ENCODE measurements at places on chromosomes 5 and 9.

DNA sequence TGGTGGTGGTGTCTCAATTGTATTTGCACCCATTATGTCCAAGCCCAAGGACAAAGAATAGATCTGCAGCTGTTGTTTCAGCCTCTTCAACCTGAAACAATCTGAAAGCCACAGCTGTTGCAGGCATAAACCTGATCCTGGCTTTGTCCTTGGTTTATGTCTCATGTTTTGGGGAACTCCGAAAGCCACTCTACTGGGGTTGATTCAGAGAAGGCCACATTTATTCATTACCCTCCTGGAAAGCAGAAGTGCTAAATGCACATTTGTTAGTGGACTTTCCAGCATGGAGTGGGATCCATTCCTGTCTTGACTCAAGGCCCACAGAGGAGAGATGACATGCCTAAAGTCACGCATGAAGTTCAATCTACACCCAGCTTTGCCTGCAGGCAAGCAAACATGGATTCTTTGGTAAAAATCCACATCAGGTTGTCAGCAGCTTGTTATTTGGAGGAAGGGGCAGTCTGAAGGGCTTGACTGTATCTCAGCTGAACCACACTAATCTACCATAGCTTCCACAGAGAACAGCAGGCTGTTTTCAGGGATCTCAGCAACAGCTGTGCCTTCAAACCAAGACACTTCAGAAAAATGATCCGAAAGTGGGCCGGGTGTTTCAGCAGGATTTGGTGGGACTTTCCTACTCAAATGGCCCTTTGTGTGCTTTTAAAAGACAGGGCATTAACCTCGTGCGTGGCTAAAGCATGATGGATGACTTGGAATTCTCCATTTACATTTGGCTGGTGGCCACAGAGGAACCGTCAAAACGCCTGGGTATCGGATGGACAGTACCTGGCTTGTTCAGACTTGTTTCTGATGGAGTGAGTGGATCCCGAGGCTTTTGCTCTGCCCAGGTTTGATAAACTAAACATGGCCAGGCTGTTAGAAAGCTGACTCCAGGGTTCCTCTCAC, 36.2 kb upstream of the ADAM19 start:
- DNase-seq, result no peak

- no peak for DNase-seq
Measured at GRCh38 chr5:177338251-177339106, 13.0 kb downstream of the LMAN2 start.

DNA sequence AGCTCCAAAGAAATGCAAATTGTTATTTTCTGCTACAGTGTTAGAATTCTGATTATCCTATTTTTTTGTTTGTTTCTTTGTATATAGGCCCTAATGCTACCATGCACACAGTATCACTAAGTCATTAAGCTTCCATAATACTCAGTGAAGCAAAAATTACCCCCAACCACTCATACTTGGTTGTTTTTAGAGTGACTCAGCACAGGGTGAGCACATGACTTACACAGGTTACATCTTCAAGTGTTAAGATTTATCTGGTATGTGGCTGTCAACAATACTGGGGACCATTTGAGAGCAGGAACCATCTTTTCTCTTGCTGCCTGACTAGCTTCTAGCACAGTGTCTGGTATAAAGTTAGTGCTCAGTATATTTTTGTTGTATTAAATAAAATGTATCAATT, 255.8 kb upstream of the SLC24A2 start:
- DNase-seq, result no peak

- DNase-seq, result no peak
Measured at GRCh38 chr5:179242676-179243075, 102.6 kb downstream of the ADAMTS2 start.

- DNase-seq, result no peak
Measured at GRCh38 chr5:101009758-101010519, 106.9 kb upstream of the ST8SIA4 start.

DNA sequence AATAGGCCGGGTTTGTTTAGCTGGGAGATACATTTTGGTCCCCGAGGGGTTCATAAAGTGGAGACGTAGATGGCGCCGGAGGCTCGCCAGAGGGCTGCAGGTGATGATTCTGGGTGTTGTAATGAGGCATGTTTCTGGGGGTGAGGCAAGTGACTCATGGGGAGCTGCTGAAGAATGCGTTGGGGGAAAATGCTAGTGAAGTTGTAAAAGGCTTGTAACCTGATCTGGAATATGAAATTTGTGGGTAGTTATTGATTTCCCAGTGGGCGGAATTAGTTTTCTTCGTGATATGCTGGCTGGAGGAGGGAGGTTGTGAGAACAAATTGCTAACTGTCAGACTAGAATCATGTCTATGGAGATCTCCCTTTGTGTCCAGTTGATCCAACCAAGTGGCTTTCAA, 158.3 kb downstream of the DOCK2 start:
- DNase-seq, result no peak

DNA sequence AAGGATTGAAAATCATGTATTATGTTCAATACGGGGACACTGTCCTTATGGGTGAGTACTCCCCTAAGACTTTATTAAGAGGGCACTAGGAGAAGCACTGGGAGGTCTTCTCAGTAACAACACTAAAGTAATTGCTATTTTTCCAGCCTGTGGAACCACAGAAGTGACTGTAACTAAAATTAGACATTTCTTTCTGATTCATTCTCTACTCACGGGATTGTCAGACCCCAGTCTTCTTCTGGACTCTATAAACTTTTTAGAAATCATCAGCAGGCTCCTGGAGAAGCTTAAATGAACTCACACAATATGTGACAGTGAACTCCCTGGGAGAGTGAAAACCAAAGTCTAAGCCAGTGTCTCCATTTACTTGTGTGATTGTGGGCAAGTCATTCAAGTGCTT, 14.5 kb downstream of the TLR4 start:
- no peak for DNase-seq

DNA sequence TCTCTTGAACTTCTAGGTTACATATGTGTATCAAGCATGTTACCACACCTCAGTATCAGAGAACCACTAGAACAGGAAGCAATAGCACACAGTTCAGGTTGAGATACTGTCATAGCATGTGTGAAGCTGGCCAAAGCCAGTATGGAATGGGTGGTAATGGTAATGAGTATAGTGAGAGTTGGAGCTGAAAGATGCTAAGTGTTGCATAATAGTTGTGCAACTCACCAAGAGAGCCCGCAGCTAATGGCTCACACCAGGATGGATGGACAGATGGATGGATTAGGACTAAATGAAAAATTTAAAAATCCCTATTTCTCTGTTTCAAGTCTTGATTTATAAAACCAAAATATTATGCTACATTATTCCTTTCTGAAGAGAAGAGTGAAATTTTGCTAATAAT, 53.4 kb upstream of the KCNN2 start:
- no peak for DNase-seq

GRCh38 chr9:133135146-133135745, 14.2 kb upstream of the RALGDS start:
- no peak for DNase-seq

GRCh38 chr5:170287532-170287931, 10.0 kb downstream of the LCP2 start:
- no peak for DNase-seq

DNA sequence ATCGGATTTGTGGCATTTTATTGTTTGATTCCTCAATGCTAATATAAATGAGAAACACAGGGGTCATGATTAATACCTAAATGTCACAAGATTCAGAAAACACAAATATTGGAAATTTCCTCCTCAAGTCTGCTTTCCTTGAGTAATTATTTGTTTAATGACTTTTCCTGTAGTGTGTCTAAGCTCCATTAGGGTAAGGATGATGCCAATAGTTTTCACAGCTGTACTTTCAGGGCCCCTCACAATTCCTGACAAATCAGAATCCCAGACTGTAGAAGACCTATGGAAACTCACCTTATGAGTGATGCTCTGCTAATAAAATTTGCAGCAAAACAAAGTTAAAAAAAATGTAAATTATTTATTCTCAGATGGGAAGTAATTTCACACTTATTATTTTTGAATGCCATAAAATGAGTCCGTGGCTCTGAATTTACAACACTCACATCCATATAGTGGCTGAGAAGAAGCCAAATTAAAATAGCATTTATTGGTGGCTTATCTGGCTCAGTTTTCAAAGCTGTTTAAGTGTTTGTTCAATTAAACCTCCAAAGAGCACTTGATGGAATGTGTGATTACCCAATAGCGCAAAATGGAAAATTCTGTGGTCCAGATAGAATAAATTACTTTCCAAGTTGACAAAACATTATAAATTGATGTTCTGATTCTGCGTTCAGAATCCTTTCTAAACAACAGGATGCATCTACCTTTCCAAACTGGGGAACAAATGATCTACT, 1.6 kb upstream of the SPINK14 start:
- no peak for DNase-seq
